SK-N-SH (cell line): ENCODE measurements at places on chromosomes 1 and 21.
A peak's percentile ranks its signal among the peaks of the same experiment; 100 is the strongest.

DNA sequence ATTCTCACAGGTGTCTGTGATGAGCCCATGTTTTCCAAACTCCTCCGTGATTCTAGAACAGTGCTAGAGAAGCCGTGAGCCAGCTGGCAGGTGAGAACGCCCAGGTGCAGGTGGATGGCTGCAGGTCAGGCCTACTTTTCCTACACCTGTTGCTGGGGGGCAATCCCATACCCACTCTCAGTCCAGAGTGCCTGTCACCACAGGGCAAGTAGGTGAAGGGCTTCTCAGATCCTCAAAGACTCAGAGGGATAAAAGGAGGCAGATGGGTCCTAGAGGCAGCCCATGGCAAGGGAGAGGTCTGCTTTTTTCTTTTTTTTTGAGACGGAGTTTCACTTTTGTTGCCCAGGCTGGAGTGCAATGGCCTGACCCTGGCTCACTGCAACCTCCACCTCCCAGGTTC lies 50.7 kb upstream of the H6PD start:
- DNase-seq, result no peak

GRCh38 chr1:221994939-221995338 lies 253.1 kb upstream of the DUSP10 start:
- no peak for DNase-seq

- no peak for DNase-seq
Observed at GRCh38 chr1:214418391-214418790, 133.0 kb downstream of the PTPN14 start.

DNA sequence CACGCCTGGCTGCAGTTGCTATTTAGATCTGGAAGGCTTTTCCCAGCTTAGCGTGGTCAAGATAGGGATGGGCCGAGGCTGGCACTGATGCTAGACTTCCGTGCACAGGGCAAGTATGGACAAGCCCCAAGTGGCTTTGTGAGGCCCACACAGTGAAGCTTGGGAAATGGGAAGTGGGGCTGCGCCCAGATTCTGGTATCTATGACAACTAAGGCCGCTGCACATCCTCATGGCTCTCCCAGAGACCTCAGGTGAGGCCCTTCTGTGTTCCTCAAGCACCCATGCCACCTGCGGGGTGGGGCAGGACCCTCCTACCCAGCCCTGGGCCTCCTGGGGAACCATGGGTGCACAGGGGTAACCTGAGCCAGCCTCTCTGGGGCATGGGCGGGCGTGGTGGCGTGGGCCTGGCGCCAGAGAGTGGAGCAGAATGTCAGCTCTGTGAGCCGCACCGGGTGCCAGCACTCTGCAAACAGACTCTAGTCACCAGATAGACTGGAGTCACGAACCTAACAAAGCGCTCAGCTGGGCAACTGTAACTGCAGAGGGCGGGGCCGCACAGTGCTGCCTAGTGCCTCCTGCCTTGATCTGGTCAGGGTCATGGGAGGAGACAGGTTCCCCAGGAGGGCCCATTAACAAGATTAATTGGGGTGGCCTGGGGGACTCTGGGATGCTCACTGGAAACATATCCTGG lies 46.4 kb downstream of the ELF3 start:
- no peak for DNase-seq

DNA sequence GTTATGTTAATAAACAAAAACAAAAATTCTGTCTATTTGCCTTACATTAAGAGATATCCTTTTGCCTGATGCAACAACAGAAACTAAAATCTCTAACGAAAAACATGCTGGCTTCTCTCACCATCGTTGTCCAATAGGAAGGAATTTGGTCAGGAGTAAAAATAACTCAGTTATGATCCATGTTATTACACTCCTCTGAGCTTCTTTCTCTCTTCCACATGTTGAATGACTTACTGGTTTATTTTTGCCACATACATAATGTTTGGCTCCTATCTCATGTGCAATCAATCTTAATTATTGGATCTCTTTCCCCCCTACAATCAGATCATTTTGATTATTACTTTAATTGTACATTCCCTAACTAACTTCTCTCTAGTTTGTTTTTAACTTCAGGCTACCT lies 688.4 kb downstream of the USP25 start:
- DNase-seq, result no peak

DNA sequence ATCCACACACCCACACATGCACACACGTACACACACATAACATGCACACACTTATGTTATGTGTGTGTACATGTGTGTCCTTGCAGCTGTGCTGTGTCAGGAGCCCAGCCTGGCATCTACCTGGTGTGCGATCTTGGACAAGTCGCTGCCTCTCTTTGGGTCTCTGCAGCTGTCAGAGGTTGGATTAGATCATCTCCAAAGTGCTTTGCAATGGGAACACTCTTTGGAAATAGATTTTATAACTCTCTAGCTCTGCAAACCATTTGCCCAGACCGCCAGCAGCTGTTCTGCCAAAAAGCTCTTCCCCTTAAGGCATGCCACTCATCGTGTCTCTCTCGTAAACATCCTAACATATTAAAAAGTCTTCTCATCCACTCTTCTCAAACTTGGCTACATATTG lies 4.7 kb downstream of the PKP1 start:
- no peak for DNase-seq

DNA sequence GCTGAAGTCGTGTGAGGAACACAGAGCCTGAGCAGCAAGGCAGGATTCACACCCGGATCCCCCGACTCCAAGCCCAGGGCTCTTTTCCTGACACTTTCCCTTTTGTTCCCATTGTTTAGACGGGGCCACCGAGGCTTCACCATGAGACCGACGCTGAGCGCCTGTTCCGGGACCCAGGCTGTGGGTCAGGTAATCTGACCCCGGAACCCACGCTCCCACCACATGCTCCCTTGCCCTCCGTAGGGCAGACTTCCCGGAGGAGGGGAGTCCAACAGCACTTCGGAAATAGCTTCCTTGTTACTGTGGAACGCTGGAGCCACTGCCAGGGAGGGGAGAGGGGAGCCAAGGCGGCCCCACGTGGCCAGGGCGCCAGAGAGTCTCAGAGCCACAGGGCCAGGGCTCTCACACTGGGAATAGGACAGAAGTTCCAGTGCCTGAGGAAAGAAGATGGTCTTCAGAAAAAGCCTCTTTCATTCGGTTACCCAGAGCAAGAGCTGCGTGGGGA lies 18.4 kb downstream of the RUNX3 start:
- DNase-seq, result no peak

GRCh38 chr1:107643766-107644165 lies 321.2 kb downstream of the VAV3 start:
- DNase-seq, result peak; percentile 11

DNA sequence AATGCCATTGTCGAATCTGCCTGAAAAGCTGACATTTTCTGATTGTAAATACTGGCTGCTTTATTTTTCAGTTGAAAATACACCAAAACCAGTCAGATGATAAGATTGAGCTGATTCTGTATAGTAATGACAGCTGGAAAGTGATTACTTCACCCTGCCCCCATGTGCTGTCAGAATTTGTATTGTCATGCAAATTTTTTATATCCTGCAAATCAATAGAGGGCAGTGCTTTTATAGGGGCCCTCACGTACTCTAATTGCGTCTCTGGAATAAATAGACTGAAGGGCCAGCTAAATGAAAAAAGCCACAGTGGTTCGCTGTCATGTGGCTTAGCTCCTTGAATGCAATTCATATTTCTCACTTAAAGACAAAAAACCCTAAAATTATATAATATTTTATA lies 208.6 kb downstream of the LHX8 start:
- no peak for DNase-seq

DNA sequence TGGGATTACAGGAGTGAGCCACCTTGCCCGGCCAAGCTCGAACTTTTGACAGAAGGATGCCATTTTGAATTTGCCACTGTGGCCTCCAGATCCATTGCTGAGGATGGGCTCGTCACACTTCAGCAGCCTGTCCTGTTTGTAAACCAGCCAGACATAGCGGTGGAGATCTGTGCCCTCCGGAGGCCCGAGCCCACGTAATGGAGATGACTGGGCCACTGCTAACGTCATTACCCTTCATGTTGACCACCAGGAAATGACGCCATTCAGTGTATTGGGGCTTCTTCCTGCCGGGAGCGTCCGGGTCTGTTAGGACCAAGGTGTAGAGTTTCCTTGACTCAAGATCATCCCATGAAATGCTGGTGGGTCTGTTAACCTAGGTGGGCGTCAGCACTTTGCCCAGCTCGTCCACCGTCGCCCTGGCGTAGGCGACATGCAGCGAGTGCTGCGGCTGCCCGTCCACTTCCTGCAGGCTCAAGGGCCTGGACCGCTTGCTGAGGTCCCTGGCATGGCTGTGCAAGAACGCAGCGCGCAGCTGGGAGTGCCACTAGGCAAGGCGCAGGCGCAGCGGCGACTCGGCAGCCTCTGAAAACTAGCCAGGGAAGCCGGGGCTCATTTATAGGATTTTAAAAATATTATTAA lies 40.8 kb downstream of the PTPRC start:
- DNase-seq, result no peak

DNA sequence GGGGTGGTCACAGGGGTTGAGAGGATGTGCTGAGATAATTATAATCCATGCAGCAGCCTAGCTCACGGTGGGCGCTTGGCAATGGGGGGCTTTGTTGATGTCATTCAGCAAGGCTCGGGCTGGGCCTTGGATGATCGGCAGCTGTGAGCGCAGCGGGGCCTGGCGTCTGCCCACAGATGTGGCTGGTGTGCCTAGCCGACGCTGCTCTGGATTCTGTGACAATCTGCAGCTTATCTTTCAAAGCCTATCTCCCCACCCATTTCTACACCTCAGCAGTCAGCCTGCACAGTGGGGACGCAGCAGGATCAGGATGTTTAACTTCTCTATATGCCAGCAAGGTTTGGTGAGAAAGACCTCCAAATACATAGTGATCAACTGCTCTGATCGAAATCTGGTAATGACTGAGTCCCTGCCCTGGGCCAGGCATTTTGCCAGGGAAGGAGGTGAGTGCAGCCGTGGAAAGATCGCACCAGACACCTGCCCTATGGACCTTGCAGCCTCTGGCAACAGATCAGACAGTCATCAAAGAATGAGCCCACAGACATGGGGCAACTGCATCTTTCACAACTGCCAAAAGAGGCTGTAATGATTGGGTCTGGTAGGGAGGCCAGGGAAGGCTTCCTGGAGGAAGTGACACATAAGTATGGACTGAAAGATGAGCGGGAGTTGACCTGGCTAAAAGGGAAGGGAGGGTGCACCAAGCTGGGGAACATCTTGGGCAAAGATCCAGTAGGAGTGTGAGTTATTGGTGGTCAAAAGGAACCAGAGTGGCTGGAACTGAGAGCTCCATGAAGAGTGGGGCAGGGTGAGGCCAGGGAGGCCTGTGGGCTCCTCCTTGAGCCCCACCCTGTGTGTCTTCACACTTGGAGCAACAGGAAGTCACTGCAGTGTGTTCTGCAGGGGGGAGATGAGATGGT lies 35.3 kb downstream of the EPHB2 start:
- peak; percentile 69 for DNase-seq

DNA sequence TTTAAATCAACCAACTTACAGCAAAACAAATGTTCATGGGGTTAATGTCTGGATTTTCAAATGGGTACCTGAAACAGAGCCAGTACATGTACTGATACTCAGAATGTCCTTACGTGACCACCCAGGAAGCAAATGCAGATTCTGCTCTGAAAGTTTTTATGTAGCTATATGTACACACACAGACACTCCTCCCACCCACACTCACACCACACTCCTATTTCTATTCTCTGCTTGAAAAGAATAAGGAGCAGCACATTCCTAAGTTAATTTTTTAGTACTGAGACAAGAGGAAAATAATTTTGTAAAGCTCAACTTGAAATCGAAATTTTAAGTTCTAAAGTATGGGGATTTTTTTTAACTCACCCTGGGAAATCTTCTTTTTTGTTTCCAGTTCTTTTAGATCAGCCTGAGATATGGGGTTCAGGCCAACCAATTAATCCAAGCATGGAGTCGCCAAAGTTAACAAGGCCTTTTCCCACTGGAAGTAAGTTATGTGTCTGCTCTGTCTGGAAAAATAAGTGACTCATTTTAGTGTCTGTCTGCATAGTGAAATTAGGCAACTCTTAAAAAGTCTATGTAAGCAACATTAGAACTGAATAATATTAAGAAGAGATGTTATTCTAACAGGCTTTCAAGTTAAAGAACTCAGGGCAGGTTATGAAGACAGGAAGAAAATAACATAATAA lies 75.5 kb upstream of the DYNLT5 start:
- DNase-seq, result no peak

- DNase-seq, result no peak
Observed at GRCh38 chr1:246099570-246099969, 407.5 kb downstream of the SMYD3 start.

GRCh38 chr1:160780398-160780755 lies 15.6 kb upstream of the LY9 start:
- DNase-seq, result no peak

GRCh38 chr1:88612773-88613172 lies 71.3 kb upstream of the PKN2 start:
- no peak for DNase-seq

DNA sequence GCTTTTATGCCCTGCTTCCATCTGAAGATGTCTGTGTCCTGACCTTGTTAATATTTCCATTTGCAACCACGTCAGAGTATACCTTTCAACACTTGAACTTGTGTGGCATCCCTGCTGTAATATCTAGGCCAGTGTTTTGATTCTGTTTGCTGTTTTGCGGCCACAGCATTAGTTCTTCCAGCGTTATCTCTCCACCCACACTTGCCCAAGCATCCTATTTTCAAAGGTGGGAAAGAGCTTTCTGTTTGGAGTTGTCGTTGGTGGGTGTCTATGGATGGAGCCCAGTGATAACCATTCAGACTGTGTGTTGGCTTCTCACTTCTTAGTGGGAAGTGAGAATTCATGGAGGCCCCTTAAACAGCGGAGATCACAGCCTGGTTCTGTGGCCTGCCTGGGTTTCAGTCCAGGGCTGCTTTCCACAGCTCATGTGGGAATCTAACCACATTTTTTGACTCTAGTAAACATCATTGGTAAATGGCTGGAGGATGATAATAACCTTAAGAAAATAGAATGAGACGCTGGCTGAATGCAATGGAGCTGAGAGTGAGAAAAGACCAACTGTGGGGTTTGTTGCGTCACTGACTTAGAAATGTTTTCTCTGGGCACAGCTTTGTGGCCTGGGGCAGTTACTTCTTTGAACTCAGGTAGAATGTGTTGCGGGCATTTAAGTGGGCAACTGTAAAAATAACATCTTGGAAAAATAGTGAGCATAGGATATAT lies 7.6 kb downstream of the TENT5C start:
- DNase-seq, result no peak

DNA sequence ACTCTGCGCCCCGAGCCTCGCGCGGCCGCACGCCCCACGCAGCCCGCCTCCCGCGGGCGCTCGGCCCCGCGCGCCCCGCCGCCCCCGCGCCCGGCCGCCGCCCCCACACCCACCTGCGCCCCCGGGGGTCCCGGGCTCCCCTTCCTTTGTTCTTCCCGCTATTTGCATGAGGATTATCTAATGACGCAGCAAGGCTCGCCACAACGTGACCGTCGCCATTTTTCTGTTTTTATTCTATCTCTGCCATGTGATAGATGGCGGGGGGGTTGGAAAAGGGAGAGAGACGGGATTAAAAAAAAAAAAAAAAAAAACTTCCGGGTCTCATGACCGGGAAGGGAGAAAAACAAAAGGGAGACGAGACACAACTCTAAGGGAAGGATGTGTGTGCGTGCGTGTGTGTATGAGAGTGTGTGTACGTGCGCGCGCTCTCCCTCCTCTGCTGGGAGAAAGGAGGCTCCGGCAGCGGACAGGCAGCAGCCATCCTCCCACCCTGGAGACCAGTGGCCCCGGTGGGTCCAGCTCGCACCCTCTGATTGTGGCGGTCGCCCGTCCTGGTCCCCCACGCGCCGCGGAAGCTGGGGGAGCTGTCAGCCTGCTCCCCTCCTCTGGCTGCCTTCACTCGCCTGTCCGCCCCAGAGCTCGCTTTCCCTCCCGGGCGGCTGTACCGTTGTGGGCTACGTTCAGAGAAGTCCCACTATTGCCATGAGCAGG lies 80.4 kb upstream of the AK4 start:
- DNase-seq, result peak; percentile 86
